ENCODE measurements at places on chromosomes 3 and 15.

DNA sequence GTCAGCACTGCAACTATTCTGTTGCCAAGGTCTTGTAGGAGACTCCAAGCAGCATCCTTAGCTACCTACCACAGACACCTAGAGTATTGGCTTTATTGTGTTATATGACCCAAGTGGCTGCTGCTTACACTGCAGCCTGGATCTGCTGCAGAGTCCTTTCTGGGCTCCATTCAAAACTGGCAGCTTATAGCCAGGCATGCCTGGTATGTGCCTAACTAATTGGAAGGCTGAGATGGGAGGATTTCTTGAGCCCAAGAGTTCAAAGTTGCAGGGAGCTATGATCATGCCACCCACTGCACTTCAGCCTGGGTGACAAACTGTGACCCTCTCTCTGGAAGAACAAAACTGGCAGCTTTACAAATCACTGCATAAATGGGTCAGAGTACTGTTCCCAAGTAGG, 8.6 kb downstream of the NDUFB4 start:
- DNase-seq = no peak

DNA sequence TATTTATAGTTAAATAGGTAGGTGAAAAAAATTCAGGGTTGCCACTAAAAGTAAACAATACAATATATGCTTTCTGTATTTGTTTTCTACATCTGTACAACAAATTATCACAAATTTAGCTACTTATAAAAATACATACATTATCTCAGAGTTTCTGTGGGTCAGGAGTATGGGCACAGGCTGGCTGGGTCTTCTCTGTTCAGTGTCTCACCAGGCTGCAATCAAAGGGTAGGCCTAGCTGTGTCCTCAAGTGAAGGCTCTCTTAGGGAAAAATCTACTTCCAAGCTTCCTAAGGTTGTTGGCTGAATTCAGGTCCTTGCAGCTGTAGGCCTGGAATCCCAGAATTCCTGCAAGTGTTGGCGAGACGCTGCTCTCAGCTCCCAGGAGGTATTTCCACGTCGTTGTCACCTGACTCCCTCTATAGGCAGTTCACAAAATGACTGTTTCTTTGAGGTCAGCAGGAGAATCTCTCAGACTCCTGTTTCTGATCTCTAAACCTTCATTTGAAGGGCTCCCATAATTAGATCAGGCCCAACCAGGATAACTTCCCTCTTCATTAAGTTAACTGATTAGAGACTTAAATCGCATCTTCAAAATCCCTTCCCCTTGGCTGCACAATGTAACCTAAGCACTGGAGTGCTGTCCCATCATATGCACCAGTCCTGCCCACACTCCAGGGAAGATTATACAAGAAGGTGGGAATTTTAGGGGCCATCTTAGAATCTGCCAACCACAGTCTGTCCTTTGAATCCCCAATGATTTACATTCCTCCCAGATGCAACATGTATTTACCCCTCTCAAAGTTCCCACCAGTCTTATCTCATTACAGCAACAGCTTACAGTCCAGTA, 296.6 kb downstream of the SUCLG2 start:
- no peak for DNase-seq

DNA sequence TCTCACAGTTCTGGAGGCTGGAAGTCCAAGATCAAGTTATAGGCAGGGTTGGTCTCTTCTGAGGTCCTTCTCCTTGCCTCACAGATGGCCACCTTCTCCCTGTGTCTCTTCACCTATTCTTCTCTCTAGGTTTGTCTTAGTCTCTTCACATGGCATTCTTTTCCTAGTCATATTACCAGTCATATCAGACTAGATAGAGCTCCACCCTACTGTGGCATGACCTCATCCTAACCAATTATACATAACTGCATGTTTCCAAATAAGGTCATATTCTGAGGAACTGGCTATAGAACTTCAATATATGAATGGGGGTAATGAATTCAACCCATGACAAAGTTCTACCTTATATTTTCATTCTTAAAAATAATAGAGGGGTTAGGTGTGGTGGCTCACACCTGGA, 196.4 kb upstream of the UBE3A start:
- DNase-seq = no peak

DNA sequence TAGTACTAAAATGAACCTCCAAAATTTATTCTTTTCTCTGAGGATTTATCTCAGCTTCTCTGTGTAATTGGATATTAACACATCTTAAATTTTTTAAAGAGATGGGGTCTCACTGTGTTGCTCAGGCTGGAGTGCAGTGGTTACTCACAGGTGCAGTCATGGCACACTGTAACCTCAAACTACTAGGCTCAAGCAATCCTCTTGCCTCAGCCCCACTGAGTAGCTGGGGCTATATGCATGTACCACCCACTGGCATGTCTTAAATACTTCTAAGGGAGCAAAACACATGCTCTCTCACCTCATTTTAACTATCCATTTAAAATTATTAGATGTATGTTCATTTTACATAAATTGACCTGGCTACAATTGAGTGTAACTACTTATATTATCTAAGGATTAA, 11.3 kb upstream of the TMEM87A start:
- no peak for DNase-seq

GRCh38 chr15:85625856-85626255, 168.9 kb downstream of the KLHL25 start:
- peak; percentile 56 for DNase-seq

DNA sequence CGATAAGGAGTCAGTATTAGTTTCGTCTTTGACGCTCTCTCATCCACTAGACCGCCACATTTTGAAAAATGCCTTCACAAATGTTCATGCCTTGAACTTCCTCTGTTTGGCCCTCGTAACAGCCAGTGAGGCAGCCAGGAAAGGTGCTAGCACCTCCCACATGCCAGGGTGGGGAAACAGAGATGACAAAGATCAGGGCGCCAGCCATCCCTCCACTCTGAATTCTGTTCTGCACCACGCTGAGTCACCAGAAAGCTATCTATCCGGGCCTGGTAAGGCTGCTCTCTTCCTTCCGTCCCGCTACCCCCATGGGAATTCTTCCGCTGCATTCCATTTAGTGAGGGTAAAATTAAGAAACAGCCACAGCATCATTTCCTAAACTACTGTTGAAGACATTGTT, 31.3 kb upstream of the BCL2L10 start:
- no peak for DNase-seq

- DNase-seq = no peak
These were observed 57.2 kb downstream of the SEC22A start for GRCh38 chr3:123258811-123259420.

- no peak for DNase-seq
These were observed 145.0 kb downstream of the LRRK1 start for GRCh38 chr15:101063891-101064794.

- peak; percentile 70 for DNase-seq
These were observed 72.6 kb upstream of the ZBED2 start for GRCh38 chr3:111667621-111668239.

DNA sequence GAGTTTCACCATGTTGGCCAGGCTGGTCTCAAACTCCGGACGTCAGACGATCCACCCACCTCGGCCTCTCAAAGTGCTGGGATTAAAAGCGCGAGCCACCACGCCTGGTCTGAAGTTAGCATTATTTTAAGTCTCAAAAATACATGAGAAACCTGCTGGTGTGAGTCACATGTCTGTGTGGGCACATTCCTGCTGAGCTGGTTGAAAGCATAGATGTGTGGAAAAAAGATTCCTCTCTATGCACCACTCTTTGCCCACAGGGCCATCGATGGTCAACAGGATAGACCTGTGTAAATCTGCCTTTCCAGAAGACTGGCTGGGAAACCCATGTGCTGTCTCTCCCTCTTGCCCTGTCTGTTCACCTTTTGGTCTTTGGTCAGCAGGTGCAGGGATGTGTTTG, 63.5 kb downstream of the CHRD start:
- DNase-seq = no peak

GRCh38 chr15:89090791-89091626, 2.8 kb downstream of the ABHD2 start:
- peak; percentile 13 for DNase-seq

- no peak for DNase-seq
These were observed 44.5 kb downstream of the GBE1 start for GRCh38 chr3:81716870-81717509.

GRCh38 chr3:168071591-168072322, 24.0 kb downstream of the GOLIM4 start:
- no peak for DNase-seq

GRCh38 chr3:129855832-129856419, 37.6 kb downstream of the TMCC1 start:
- no peak for DNase-seq

DNA sequence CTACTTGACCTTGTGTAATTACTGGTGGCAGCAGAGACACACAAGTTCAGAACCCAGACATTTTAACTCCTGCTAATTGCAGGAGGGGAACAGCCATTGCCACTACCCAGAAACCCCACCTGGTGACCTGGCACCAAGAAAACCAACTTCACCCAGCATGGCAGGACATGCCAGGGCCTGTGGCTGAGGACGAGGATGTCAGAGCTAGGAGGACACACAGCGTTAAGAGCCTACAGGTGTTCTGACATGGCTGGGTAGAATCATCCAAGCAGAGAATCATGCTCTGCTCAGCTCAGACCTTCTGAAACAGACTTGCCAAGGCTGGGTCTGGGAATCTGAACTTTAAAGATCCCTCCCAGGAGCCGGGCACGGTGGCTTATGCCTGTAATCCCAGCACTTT, 11.7 kb upstream of the SPATA12 start:
- DNase-seq = no peak

GRCh38 chr3:29284497-29284896, 3.6 kb downstream of the RBMS3 start:
- DNase-seq = no peak

GRCh38 chr15:23416349-23417276, 30.4 kb downstream of the GOLGA6L2 start:
- DNase-seq = no peak

- DNase-seq = peak; percentile 83
These were observed at the start of gene VPS33B for GRCh38 chr15:91022075-91022831. VPS33B (minus strand) TSS chr15:91022594; CDS start chr15:91022249, 345 bp downstream.

- no peak for DNase-seq
These were observed 2.2 kb downstream of the USP3 start for GRCh38 chr15:63506537-63507035.

GRCh38 chr15:94747510-94747909, 516.1 kb downstream of the MCTP2 start:
- DNase-seq = no peak

GRCh38 chr3:146625186-146625775, 20.1 kb upstream of the PLSCR5 start:
- DNase-seq = no peak

GRCh38 chr3:46085421-46086082, 58.3 kb upstream of the XCR1 start:
- no peak for DNase-seq

DNA sequence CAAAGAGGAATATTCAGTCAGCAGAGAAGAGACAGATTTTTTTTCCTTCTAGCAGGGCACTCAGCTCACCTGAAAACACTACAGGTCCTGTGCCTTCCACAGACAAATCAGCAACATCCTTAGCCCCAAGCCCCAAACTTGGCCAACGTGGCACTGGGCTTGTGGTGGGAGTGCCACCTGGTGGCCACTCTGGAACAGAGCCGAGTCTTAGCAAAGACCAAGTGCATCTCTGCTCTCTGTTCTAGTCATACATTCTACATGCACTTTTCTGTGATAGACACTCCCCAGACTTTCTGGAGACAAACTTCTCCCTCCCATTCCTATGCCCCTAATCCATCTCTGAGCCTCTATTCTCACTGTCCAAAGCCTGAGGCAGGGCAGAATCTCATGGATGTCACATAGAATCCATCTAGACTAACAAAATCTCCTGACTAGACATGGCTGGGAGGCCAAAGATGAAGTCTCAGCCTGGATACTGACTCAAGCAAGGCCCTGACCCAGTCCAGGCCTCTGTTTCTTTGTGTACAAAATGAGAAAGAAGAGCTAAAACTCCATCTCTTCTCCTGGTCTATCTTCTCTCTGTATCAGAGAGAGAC, 5.1 kb upstream of the SEMA7A start:
- peak; percentile 74 for DNase-seq

GRCh38 chr15:39704235-39704634, 78.4 kb downstream of the FSIP1 start:
- no peak for DNase-seq
